CD8-positive, alpha-beta T cell (primary cell): ENCODE measurements at places on chromosomes 12 and 14. TPM values are rescaled to one million over a fixed set of nuclear protein-coding genes. Genes with fewer than 3 reads are reported as not detected.

PRIMA1 gene
- total RNA-seq = not detected

POTEG gene
- total RNA-seq = not detected

GRCh38 chr12:124411281-124411878, 116.5 kb downstream of the RFLNA start:
- no peak for DNase-seq

DNA sequence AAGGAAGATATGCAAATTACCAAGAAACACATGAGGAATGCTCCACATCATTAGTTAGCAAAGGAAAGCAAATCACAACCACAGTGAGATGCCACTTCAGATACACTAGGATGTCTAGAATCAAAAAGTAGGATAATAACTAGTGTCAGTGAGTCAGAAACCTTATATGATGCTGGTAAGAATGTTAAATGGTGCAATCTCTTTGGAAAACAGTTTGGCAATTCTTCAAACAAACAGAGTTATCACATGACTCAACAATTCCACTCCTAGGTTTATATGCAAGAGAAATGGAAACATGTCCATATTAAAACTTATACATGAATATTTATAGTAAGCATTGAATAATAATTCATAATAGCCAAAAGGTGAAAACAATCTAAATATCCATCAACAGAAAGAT, 220.9 kb downstream of the FOXG1 start:
- DNase-seq = no peak

- DNase-seq = no peak
Measured at GRCh38 chr12:124867401-124867930, 3.8 kb upstream of the SCARB1 start.
